ENCODE measurements at places on chromosomes 2 and 18.

- no peak for DNase-seq
Measured at GRCh38 chr18:58572181-58572580, 56.7 kb downstream of the ALPK2 start.

- no peak for DNase-seq
Measured at GRCh38 chr2:119782308-119783027, 22.7 kb downstream of the PTPN4 start.

GRCh38 chr2:10048501-10049171 lies 5.3 kb downstream of the KLF11 start:
- no peak for DNase-seq

DNA sequence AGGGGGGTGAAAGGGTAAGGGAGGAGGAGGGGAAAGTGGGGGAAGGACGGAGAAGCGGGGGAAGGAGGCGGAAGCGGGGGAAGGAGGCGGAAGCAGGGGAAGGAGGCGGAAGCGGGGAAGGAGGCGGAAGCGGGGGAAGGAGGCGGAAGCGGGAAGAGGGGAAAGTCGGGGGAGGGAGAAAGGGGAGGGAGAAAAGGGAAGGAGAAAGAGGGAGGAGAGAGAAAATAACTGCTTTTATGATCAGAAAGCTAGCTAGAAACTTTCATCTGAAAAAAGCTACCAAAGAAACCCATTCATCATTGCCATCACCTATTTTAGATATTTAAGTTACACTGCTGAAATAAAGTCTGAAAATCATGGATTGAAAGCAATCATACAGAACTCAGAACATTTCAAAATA lies 72.5 kb downstream of the USP34 start:
- DNase-seq: no peak

DNA sequence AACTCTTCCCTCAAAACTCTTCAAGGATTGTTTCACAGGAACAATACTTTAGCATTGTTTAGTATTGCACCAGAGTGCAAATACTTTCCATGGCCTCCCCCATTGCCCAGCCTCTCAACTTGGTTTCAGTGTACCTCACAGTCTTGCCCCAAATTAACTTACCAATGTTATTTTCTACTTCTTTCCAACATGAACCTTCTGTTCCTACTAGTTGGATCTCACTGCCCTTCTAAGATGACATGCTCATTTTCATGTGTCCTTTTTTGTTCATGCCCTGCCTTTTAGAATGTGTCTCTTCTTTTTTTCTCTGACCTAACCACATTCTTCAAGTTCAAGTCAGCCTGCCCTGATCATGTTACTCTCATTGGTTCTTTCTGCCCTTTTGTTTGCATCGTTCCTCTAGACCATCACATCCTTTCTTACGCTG lies 4.1 kb downstream of the SPATS2L start:
- DNase-seq: no peak

GRCh38 chr2:215826376-215826775 lies 187.0 kb downstream of the MREG start:
- no peak for DNase-seq

DNA sequence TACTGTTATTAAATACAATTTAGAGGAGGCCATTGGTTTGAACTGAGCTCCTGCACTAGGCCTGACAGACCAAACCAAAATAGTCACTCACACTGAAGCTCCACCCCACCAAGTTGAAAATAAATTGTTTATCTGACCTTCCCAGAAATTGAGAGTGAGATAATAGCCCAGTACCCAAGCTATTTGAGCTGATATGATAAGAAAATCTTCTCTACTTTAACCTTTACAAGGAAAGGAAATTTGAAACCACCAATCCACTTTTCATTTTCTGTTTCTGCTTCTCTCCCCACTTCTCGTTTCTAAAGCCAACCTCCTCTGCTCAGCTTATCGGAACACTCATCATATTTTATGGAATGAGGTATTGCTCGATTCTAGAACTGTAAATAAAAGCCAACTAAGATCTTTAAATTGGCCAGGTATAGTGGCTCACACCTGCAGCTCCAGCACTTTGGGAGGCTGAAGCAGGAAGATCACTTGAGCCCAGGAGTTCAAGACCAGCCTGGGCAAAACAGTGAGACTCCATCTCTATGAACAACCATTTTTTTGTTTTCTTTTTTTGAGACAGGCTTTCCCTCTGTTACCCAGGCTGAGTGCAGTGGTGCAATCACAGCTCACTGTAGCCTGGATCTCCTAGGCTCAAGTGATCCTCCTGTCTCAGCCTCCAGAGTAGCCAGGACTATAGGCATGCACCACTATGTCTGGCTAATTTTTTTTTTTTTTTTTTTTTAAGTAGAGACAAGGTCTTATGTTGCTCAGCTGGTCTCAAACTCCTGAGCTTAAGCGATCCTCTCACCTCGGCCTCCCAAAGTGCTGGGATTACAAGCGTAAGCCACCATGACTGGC lies 13.3 kb upstream of the GALM start:
- no peak for DNase-seq

DNA sequence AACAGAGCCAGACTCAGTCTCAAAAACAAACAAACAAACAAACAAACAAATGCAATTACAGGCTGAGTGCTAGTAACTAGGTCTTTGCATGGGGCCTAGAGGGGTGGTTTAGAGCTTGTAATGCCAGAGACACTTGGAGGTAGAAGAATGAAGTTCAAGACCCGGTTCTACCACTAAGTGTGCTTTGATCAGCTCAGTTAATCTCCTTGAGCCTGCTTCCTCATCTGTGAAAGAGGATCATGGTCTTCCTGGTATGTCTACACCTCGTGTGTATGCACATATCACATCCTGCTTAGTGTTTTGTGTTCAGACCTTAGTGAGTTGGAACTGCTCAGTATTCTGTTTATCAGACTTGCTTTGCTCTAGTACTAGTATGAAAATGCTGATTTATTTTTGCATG lies 4.8 kb upstream of the ATP6V1C2 start:
- no peak for DNase-seq

DNA sequence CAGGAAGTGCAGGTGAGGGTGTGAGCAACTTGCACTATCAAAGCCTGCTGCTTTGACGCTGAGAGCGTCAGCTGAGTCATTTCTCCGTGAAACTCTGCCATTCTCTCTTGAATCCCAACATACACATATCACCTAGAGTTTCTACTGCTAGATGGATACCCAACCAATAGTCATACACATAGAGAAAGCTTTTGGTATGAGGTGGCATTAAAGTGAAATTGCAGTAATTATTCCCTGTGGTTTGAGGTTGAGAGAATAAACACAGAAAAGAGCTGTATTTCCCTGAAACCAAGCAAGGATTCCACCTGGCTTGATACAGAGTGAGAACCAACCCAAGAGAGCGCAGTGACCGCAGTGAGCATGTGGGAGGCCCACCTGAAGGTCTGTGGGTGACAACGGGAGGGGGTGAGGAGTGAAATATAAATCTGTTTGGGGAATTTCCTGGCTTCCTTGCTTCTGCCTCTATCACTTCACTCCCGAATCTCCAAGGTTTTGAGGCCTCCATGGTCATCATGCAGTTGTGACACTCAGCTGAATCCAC lies 28.8 kb upstream of the TMEM18 start:
- no peak for DNase-seq
